ENCODE measurements at places on chromosomes 13 and 19.

DNA sequence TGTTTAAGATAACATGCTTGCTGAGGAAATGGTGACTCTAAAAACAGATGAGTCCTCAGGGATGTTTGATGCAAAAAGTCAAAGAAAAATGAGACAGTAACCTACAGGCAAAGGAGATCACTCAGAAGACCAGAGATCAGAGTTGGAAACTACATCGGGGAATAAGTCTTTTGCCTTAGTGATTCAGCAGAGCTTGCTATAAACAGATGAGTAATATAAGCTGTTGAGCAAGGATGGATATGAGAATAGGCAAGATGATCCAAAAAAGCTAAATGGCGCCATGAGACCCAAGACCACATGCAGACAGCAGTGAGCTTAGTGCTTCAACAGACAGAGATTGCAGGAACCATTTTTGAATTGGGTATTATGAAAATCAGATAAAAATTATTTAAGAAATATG, 168.6 kb downstream of the POSTN start:
- DNase-seq = no peak

GRCh38 chr19:27824108-27824507, 1388.8 kb downstream of the UQCRFS1 start:
- DNase-seq = no peak

DNA sequence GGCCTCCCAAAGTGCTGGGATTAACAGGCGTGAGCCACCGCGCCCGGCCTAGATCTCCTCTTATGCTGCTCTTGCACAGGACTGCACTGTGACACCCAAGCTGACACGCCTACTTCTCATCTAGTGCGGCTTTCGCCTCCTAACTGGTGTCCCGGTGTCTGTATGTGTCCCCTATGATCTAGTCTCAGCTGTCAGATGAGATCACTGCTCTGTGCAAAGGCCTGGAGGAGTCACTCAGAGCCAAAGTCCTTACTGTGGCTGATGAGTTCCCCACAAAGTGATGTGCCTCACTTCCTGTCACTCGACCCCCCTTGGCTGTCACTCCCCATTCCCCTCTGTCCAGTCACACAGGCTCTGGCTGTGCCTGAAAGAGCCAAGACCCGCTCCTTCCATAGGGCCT, 2.5 kb downstream of the ZNF556 start:
- DNase-seq = no peak

GRCh38 chr13:113837560-113838355, 26.1 kb downstream of the GAS6 start:
- no peak for DNase-seq

DNA sequence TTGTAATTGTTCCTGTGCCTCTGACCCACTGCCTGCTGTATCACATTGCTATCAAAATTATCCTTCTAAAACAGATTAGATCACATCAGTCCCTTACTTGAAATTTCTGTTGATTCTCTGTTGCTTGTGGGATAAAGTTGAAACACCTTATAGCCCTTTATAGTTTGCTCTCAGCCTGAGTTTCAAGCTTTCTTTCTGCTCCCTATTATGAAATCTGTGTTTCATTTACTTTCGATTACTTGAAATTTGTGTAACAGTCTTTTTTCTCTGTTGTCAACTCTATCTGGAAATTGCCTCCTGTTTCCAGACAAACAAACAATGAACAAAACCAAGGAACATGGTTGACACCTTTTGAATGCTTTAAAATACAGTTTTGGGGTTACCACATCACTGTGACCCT, 167.9 kb downstream of the PDS5B start:
- no peak for DNase-seq

- DNase-seq = no peak
These were observed 300.5 kb downstream of the PCDH17 start for GRCh38 chr13:57932061-57932460.

DNA sequence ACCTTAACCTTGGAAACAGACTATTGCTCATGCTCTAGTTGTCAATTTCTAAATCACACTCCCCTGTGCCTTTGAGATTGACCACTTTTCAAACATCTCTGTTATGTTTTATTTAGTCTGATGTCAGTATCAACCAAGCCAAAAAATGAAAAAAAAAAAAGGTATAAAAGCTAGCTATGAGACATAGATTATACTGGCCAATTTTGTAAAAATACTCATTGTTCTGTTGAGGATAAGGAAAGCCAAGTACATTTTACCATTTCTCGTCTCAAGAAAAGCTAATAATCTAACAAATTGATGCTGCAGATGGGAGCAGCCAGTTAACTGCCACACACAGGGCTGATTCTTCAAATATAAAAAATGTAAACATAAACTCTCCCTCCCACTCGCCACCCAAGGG, 572.6 kb upstream of the KLF12 start:
- no peak for DNase-seq

GRCh38 chr19:35519291-35519690, 5.8 kb upstream of the DMKN start:
- no peak for DNase-seq

GRCh38 chr19:35738887-35739229, 3.4 kb downstream of the IGFLR1 start:
- no peak for DNase-seq

DNA sequence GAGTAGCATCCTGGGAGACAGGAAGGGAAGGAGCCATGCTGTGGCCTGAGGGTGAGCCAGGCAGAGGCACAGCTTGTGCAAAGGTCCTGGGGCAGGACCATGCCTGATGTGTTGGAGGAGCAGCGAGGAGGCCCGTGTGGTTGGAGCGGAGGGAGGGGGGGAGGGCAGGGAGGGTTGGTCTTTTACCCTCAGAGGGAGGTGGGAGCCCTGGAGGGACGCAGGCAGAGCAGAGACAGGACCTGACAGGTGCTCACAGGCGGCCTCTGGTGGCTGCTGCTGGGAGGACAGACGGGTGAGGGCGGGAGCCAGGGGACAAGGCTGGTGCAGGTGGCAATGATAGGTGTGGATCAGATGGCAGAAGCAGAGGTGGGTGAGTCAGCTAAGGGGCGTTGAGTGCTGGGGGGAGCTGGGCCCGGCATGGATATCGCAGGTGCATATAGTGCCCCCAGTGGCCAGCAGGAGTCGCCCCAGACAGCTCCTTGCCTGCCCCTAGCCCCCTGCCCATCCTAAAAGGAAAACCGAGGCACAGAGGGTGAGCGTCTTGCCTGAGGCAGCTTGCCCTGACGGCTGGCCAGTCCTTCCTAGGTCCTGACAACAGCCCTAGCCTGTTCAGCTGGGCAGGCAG, 9.8 kb upstream of the GNA15 start:
- peak; percentile 53 for DNase-seq

- DNase-seq = no peak
These were observed 5.8 kb upstream of the HSPH1 start for GRCh38 chr13:31167490-31167889.

- no peak for DNase-seq
These were observed 468.0 kb downstream of the UQCRFS1 start for GRCh38 chr19:28744943-28745342.

- DNase-seq = no peak
These were observed 3.0 kb downstream of the ENOX1 start for GRCh38 chr13:43783820-43784219.

DNA sequence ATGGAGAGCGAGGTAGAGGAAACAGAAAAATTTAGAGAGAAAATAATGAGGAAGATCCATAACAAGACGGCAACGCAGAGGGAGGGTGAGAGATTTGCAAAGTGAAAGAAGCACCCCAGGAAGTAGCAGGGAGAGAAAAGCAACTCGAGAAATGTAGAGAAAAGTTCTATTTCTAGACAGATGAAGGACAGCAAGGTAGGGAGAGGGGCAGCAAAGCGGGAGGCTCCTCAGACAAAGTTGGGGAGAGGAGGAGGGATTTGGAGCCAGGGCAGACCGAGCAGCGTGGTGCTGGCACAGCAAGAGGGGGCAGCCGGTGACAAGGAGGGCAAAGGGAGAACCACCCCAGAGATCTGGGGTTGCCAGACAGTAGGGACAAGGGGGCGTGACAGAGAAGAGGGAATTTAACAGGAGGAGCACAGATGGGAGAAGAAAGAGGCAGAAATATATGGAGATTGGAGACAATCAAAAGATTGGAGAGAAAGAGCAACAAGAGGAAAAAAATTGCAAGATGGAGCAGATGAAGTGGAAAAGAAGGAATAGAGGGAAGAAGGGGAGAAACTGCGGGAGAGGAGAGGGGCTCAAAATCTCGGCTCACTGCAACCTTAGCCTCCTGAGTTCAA, 989 bp downstream of the ZNF766 start:
- no peak for DNase-seq

- no peak for DNase-seq
These were observed 917.4 kb upstream of the MIR17HG start for GRCh38 chr13:90430127-90430526.

- DNase-seq = no peak
These were observed 12.4 kb upstream of the CNFN start for GRCh38 chr19:42402376-42403116.

- DNase-seq = no peak
These were observed 51.3 kb downstream of the C13orf46 start for GRCh38 chr13:113922412-113923118.

DNA sequence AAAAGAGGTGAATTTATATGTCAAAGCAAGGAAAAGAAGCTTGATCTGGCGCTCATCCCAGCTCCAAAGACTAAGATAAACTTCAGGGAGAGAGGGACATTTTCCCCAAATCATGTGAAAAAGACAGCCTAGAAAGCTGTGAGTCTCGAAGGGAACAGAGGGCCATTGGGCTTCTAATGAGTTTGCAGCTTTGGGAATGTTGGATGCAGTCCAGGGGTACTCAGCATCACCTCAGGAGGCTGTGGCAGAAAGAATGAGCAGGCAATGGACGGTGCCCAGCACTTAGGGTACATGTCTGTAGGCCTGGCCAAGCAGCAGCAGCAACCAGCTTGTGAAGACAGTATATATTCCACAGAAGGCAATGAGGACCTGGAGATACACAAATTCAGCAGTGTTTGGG, 25.7 kb upstream of the WASF3 start:
- no peak for DNase-seq

DNA sequence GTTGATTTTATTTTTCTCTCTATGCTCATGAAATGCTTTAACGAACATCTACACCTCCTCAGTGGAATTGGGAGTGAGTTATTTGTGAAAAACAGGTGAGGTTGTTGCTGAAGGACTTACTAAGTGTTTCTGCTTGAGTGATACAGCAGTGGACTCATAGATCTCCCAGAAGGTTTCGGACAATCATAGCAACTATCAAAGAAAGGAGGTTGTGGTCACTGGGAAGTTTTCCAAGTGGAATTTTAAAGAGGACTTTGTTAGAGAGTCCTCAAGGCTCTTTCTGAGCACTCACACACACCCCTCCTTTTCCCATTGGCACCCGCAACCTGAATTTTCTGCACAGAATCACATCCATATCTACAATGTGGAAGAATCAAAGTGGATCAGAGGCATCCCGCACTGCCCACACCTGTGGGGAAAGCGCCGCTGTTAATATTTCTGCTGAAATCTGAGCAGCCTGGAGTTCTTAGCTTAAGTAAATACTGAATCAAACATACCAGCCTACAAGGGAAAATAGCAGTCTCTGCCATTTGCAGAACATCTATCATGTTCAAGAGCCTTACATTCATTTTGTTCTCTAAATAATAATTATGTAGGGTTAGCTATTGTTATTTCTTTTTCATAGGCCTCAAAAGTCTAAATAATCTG, 719.4 kb downstream of the DIAPH3 start:
- DNase-seq = no peak

GRCh38 chr19:31991984-31992655, 353.3 kb upstream of the ZNF507 start:
- no peak for DNase-seq

DNA sequence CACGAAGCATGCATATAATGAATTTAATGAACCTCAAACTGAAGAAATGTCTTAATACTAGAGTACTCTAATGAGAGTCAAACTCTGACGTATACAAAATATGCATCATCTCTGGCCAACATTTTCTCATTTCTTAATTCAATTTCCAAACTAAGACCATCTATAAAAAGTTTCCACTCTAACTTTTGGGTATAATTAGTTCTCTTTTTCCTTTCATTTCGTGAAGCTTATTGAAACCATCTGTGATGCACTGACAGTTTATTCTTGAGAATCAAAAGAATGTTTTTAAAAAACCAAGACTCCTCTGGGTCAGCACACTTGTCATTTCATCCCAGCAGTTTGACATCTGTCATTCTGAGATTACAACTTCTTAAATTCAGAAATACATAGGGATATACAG, 90.0 kb downstream of the CAB39L start:
- DNase-seq = no peak

GRCh38 chr13:60584976-60585375, 188.0 kb downstream of the TDRD3 start:
- no peak for DNase-seq

GRCh38 chr19:34482380-34483250, 1.1 kb downstream of the WTIP start:
- DNase-seq = no peak

- DNase-seq = no peak
These were observed 19.0 kb downstream of the CD177 start for GRCh38 chr19:43372462-43372861.

GRCh38 chr19:7168941-7169340, 99.4 kb downstream of the ZNF557 start:
- no peak for DNase-seq

DNA sequence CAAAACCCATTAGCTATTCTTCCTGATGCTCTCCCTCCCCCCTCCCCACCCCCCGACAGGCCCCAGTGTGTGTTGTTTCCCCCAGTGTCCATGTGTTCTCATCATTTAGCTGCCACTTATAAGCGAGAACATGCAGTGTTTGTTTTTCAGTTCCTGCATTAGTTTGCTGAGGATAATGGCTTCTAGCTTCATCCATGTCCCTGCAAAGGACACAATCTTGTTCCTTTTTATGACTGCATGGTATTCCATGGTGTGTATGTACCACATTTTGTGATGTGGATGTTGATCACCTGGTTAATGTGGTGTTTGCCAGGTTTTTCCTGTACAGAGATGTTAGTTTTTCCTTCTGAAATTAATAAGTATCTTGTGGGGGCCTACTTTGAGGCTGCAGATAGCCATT, 31.5 kb downstream of the TDRD12 start:
- no peak for DNase-seq

GRCh38 chr19:16894080-16894479, 5.3 kb downstream of the F2RL3 start:
- no peak for DNase-seq

GRCh38 chr19:5238700-5239099, 101.9 kb downstream of the PTPRS start:
- DNase-seq = no peak

DNA sequence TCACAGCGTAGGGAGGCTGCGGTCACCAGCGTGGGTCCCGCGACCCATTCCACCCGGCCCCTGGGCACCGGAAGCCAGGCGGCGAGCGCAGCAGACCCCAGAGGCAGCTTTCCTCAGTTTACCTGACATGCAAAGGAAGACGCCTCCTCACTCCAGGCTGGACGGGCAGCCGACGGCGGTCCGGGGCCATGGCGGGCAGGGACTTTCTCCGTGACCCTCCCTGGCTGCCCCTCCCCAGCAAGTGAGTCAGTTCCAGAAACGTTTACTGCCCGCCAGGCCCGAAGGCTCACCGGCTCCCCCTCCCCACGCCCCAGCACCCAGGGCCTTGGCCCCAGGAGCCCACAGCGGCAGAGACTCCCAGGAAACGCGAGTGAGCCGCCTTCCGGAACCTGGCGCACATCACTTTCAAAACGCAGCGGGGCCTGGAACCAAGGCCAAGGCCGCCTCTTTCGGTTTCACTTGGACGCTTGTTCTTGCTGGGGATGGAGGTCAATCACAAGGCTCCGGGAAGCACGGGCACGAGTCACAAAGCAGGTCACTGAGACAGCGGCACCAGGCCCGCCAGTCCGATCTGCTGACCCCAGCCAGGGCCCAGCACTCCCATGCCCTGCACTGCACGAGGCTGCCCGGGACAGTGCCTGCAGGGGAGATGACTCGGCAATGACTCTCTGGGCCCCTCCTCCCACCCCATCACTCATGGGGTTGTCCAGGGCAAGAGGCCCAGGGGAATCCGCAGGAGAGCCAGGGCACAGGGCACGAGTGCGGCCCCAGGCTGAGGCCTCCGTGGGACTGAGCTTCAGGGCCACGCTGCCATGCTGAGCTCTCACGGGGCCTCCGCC, 5.3 kb downstream of the SBNO2 start:
- DNase-seq = no peak
